ENCODE measurements at places on chromosomes 6 and 20.

- DNase-seq = no peak
Measured at GRCh38 chr20:57048027-57048869, 218.2 kb downstream of the BMP7 start.

GRCh38 chr6:45923831-45924391 is 91.7 kb downstream of the CLIC5 start:
- DNase-seq = peak; percentile 63

- no peak for DNase-seq
Measured at GRCh38 chr6:69792292-69792691, 4.5 kb downstream of the LMBRD1 start.

DNA sequence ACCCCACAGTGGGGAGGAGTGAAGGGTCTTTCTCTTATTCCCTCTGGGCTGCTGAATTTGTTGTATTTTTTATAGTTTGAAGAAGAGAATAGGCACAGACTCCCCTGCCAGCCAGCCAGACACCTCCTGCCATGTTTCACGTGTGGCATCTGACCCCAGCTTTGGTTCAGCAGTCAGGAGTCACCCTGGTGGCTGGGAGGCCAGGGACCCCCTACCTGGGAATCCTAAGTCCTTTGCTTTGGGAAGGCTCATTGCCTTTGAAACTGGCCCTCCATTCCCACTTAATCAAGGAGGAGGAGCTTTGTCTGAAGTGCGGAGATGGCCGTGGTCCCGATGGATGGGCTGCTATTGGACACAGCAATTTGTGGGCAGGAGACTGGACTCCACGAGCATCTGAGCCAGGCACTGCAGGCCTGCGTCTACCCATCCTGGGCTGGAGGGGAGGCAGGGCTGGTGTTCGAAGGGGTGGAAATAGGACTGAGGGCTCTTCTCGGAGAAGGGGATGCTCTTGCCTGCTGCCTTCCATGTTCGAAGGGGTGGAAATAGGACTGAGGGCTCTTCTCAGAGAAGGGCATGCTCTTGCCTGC is 196.1 kb downstream of the DLL1 start:
- DNase-seq = no peak

DNA sequence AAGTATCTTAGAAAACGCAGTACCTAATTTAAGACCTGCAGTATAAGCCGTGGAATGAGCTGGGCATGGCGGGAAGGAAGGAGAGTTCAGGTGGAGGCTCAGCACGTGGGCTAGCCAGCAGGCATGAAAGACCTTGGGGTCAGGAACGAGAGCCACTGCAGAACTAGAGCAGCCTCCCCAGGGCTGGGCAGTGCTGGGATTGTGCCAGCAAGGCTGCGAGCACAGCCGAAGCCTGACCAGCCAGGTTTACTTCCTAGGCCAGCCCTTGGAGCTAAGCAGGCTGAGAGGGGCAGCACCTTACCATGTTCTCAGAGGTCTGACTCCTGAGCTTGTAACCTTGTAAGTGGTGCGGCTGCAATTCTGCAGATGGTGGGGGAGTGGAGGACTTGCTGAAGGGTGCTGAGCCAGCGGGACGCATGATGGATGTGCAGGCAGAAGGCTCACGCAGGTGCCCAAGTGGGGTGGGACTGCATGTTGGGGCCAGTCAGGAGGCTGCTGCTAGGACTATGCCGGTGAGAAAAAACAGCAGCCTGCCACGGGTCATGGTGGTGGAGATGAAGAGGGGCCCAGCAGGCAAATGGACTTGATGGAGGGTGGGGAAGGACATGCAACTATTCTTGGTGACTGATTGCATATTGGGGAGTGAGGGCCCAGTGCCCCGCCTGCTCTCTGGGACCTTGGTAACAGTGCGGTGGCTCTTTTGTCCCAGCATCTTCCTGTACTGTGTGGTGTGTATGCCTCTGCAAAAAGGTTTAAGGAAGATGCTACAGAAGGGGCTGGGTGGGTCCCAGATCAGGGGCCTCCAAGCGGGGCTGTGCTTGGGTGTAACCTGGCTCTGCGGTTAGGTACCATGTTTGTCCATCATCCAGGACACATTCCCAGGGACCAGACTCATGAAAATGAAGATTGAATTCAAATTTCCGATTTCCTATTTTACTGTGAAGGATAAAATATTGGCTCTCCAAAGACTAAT is 37.6 kb upstream of the IRF4 start:
- no peak for DNase-seq

DNA sequence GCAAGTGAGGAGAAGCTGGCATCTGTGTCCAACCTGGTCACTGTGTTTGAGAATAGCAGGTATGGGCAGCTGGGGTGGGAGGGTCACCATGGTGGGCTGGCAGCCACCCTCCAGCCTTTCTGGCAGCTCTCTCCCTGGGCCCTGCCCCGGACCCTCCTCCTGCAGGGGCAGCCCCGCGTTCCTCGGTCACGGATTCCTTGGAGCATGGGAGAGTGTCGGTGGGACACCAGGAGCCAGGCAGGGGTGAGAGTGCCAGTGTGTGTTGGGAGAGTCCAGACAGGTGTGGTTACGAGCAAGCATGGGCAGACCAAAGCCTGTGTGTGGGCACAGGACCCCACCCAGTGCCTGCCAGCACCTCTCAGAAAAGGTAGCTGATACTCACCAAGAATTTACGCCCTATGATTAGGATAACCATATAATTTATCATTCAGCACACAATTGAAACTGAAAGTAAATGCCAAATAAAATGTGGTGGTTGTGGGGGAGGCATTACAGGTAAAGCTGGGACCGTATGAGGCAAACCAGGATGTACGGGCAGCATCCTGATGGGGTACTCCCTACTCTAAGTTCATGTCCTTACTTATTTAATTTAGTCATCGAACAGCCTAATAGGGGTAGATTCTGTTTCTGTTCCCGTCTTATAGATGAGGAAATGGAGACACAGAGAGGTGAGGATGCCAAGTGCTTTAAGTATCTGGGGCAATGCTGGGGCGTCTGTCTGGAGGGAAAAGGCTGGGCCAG is 542 bp downstream of the FGD2 start:
- no peak for DNase-seq

DNA sequence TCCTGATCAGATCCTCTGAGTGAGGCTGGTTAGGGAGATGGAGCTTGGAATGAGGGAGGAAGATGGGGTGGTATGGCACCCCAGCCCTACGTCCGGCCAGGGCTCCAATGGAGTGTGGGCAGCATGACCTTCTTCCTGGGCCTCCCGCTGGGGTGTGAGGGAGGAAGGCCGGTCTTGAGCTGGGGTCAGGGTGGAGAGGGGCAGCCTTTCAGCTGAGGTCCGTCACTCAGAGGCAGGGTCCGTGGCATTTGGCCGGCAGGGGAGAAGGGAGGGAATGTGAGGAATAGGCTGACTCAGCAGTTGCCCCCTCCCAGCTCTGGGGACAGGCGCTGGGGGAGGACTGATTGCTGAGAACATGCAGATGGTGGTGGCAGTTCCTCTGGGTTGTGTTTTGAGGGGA is 25.5 kb upstream of the VEGFA start:
- no peak for DNase-seq

- no peak for DNase-seq
Measured at GRCh38 chr6:158353883-158354877, 41.9 kb downstream of the TULP4 start.

DNA sequence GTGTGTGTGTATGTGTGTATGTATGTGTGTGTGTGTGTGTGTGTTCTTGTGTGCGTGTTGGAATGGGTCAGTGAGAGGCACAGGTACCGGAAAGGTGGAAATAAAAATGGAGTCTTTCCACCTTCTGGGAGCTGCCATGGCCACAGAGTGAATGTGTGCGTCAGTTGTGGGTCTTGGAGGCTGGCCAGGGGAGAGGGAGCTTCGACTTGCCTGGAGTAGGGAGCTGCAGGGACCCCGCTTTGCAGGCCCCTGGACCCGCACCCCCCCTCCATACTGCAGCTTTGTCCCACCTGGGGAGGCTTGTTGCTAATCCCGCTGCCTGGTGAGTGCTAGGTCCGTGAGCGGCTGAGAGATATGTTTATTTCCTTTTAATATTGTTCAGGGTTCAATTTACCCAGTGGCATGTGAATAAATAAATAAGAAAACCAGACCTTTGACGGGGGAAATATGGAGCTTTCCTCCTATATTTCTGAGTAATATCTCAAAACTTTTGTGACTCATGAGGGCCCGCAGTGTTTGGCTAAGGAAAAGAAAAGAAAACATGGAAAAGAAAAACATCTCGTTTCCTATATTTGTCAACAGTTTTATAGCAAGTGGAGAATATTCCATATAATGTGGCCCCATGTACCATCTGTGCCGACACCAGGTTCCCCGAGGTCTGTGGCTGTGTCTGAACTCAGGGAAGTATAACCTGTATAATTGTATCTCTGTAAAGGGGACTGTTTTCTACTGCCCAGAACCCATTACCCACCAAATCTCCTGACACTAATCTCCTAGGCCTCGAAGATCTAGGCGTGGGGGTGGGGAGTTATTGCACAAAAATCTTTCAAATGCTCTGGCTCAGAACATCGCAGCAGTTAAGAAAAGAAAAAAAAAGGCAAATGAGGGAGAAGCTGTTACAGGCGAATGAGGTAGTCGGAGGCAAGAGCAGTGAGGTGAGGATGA is 24.6 kb upstream of the CCDC167 start:
- DNase-seq = no peak

DNA sequence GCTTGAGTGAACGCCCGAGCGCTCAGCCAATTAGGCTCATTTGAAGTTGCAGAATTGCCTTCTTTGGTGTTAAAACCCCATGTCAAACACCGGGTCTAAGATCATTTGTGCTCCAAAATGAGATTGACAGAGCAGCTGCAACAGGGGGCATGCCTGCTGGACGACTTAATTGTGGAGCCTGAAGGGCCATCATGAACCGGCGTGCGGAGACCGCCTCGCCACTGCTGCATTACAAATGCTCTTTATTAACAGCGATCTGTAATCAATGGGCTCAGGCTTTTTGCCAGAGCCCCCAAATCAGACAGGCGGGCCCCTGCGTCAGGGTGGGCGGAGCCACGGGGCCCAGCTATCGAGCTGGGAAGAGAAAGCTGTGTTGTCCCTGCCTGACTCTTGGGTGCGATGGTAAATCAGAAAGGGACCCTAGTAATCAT is 183.2 kb downstream of the SIM1 start:
- DNase-seq = no peak

- no peak for DNase-seq
Measured at GRCh38 chr6:135231469-135231844, 50.3 kb downstream of the MYB start.

DNA sequence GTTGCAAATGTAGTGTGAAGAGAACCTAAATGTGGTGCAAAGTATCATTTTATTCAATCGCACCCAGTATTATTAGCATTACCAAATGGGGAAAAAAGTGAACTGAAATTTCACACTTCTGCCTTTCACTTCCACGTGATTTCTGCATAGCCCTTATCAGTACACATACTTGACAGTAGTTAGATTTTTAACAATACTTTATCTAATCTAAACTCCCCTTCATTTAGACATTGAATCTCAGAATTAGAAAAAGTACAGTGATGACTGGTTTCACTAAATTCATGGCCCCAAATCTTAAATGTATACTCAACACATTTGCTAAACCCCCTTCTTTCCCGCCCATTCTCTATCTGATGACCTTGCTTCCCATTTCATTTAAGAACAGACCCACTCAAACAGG is 14.3 kb downstream of the STX7 start:
- DNase-seq = no peak

- no peak for DNase-seq
Measured at GRCh38 chr20:11852811-11853210, 64.9 kb upstream of the BTBD3 start.

DNA sequence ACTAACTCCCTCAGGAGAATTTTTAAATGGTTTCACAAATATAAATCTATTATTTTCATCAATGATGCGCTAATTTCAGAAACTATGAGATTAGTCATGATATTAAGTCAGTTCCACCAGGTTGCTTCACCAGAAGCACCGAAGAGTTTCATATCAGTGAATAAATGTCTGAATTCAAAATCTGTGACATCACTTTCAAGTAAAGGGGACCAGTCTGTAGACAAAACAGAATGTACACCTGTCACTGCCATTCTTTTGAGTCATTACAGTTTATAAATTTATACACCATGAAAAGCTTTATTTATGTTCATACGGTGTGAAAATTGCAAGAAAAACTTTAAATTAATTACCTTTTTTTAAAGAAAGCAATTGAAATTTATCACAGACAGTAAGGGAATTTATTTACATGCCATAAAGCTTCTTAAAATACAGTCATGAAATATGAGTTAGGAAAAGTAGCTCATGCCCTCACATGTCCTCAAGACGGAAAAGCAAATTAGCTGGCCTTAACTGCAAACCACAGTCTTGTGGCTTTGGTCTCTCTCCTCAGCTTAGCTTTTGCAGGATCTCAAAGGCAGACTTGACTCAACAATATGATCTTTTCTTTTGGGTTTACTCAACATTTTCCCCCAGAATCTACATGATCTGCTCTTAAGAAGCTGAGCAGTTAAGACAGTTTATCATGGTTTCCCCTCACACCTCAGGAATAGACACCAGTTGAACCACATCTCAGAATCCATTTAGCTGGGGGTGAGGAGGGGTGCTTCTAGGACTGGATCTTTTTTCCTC is 177.7 kb upstream of the MCHR2 start:
- no peak for DNase-seq

- DNase-seq = no peak
Measured at GRCh38 chr6:27149150-27149549, 98.4 kb upstream of the PRSS16 start.

- no peak for DNase-seq
Measured at GRCh38 chr20:24340933-24341332, 128.5 kb upstream of the SYNDIG1 start.

DNA sequence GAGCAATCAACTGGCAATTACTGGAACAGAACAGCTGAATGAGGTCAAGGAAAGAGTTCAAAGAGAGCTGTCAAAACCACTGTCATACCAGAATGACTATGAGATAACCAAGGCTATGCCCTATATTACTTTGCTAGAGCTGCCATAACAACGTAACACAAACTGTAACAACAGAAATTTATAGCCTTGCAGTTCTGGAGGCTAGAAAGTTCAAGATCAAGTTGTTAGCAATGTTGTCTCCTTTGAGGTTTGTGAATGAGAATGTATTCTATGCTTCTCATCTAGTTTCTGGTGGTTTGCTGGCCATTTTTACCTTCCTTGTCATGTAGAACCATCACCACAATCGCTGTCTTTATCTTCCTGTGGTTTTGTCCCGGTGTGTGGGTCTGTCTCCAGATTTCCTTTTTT is 1323.0 kb upstream of the GJE1 start:
- no peak for DNase-seq

DNA sequence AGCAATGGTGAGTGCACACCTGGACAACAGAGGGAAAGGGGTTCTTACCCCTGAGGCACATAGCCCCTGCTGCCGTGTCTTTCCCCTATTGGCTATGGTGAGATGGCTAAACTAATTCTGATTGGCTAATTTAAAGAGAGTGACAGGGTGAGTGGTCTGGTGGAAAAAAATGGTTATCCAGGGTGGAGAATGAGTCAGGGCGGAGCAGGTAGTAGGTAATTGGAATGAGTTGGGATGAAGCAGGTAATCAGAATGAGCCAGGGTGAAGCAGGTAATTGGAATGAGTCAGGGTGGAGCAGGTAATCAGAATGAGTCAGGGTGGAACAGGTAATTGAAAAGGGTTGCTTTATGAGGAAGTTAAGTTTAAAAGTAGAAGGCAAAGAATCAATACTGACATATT is 200.3 kb downstream of the EYA4 start:
- DNase-seq = no peak

DNA sequence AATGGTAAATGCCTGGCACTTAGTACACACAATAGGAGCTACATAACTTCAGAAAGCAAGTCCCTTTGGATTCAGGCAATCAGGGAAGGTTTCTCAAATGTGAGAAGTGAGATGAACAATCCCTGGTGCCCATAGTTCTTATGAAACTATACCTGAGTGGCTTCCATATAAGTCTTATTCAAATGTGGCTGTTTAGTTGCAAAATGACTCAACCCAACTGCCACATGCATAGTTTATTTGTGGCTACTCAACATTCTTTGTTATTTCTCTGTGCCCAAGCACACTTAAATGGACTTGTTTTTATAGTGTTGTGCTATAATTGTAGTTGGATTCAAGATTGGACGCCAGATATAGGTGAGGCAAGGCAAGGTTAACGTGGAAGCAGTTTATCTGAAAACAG is 93.7 kb upstream of the ATXN1 start:
- no peak for DNase-seq

All from kidney glomerular epithelial cell (primary cell).